MCF 10A (cell line): ENCODE measurements at places on chromosomes 12 and 14. TPM values are rescaled to one million over a fixed set of nuclear protein-coding genes. Genes with fewer than 3 reads are reported as not detected.

DCP1B gene
- 5.5 and 6.0 TPM in 2 replicates for total RNA-seq

GPR132 gene
- total RNA-seq: 0.42 TPM in 1 of 2 replicates, not detected in the other

C12orf50 gene
- 0.29 TPM in 1 of 2 replicates, not detected in the other for total RNA-seq

GLS2 gene
- total RNA-seq: 3.9 and 4.8 TPM in 2 replicates

PLEKHH1 gene
- 5.8 and 6.0 TPM in 2 replicates for total RNA-seq

ARMH4 gene
- total RNA-seq: not detected in 2 replicates

PITPNM2 gene
- total RNA-seq: 7.2 and 10.5 TPM in 2 replicates

HOXC4 gene
- 1.7 and 1.8 TPM in 2 replicates for total RNA-seq

CPNE6 gene
- not detected in 2 replicates for total RNA-seq

NANOG gene
- total RNA-seq: not detected in 2 replicates

RTL1 gene
- total RNA-seq: not detected in 2 replicates

RASSF9 gene
- 1.5 and 2.1 TPM in 2 replicates for total RNA-seq

PTGER2 gene
- 0.12 TPM in 2 replicates for total RNA-seq

ISM2 gene
- total RNA-seq: not detected in 2 replicates

TRIM9 gene
- 0.19 TPM in 1 of 2 replicates, not detected in the other for total RNA-seq

IL23A gene
- total RNA-seq: 0.61 and 1.7 TPM in 2 replicates

PMEL gene
- total RNA-seq: 0.59 TPM in 1 of 2 replicates, not detected in the other

LRIG3 gene
- 26.5 and 41.5 TPM in 2 replicates for total RNA-seq

MYBPC1 gene
- total RNA-seq: 0.29 and 0.70 TPM in 2 replicates

MGST1 gene
- total RNA-seq: 375 and 415 TPM in 2 replicates

PRB2 gene
- total RNA-seq: not detected in 2 replicates

PIWIL1 gene
- total RNA-seq: not detected in 2 replicates

SERPINA9 gene
- not detected in 2 replicates for total RNA-seq

MSI1 gene
- total RNA-seq: not detected in 2 replicates

SNAPC1 gene
- 18.4 and 21.0 TPM in 2 replicates for total RNA-seq

IFNG-AS1 gene
- not detected in 2 replicates for total RNA-seq

CD69 gene
- not detected in 2 replicates for total RNA-seq

ZDHHC22 gene
- total RNA-seq: not detected in 2 replicates

SLCO1B1 gene
- total RNA-seq: not detected in 2 replicates

TROAP gene
- total RNA-seq: 30.8 and 41.9 TPM in 2 replicates

OR4K5 gene
- total RNA-seq: not detected in 2 replicates

KERA gene
- total RNA-seq: not detected in 2 replicates

HOXC9 gene
- total RNA-seq: 5.2 and 6.0 TPM in 2 replicates

RPS6KA5 gene
- total RNA-seq: 1.3 and 2.2 TPM in 2 replicates

LAG3 gene
- 0.58 and 1.0 TPM in 2 replicates for total RNA-seq

CMA1 gene
- total RNA-seq: not detected in 2 replicates

CRACR2A gene
- total RNA-seq: not detected in 2 replicates

ARHGAP9 gene
- 0.69 and 1.1 TPM in 2 replicates for total RNA-seq

DPY19L2 gene
- total RNA-seq: not detected in 2 replicates

RNU4-1 gene
- total RNA-seq: 1,764 and 2,069 TPM in 2 replicates

C12orf54 gene
- total RNA-seq: 1.5 and 1.9 TPM in 2 replicates
